ENCODE measurements at places on chromosomes 1 and 21. TPM values are rescaled to one million over a fixed set of nuclear protein-coding genes. Genes with fewer than 3 reads are reported as not detected.

GRCh38 chr1:151047591-151047924 is at the start of gene C1orf56:
TSS of gene C1orf56 (plus strand) at chr1:151047751. CDS start at chr1:151047848, 97 bp downstream.
- H3K27ac ChIP-seq = peak within 1 kb of the TSS; percentile 84
- peak; percentile 92 for DNase-seq
- H3K4me3 ChIP-seq = peak within 1 kb of the TSS; percentile 78
- H3K4me1 ChIP-seq = peaks cover 27% of the 10 kb centered on the region

- H3K4me1 ChIP-seq = no peaks in the 10 kb centered on the region
- H3K4me3 ChIP-seq = no peak overlapping the region
- DNase-seq = no peak
- no peaks in the 10 kb centered on the region for H3K27me3 ChIP-seq
- H3K36me3 ChIP-seq = no peaks in the 10 kb centered on the region
Measured at GRCh38 chr21:22791376-22791775, 1793.2 kb downstream of the NCAM2 start.

GRCh38 chr21:41302976-41303375 is 13.6 kb upstream of the FAM3B start:
- H3K27me3 ChIP-seq = no peaks in the 10 kb centered on the region
- H3K36me3 ChIP-seq = no peaks in the 10 kb centered on the region
- no peak for DNase-seq
- no peak overlapping the region for H3K4me3 ChIP-seq
- no peaks in the 10 kb centered on the region for H3K4me1 ChIP-seq

- H3K36me3 ChIP-seq = peaks cover 13% of the 10 kb centered on the region
- H3K4me1 ChIP-seq = peaks cover 39% of the 10 kb centered on the region
- H3K4me3 ChIP-seq = peak overlapping the region; percentile 82
- DNase-seq = no peak
- peak overlapping the region; percentile 71 for H3K27ac ChIP-seq
Measured at GRCh38 chr1:32334274-32334861, 1.7 kb downstream of the MARCKSL1 start.

- no peaks in the 10 kb centered on the region for H3K27me3 ChIP-seq
- no peaks in the 10 kb centered on the region for H3K4me1 ChIP-seq
- H3K36me3 ChIP-seq = no peaks in the 10 kb centered on the region
Measured at GRCh38 chr1:216015116-216015515, 408.1 kb downstream of the USH2A start.

DNA sequence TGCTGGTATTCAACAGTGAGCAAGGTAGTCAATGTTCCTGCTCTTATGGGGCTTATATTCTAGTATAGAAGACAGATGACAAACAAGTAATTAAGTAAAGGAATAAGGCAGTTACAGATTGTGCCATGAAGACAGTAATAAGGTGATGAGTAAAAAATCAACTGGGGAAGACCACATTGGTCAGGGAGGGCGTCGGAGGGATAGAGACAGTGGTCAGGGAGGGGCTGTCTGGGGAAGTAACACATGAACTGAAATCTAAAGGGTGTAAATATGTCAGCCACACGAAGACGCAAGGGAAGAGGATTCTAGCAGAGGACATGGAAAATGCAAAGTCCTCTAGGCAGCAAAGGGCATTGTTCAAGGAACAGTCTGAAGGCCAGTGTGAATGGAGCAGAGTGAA is 10.1 kb downstream of the IL12RB2 start:
- no peak for DNase-seq
- no peaks in the 10 kb centered on the region for H3K27me3 ChIP-seq
- H3K27ac ChIP-seq = no peak overlapping the region

DNA sequence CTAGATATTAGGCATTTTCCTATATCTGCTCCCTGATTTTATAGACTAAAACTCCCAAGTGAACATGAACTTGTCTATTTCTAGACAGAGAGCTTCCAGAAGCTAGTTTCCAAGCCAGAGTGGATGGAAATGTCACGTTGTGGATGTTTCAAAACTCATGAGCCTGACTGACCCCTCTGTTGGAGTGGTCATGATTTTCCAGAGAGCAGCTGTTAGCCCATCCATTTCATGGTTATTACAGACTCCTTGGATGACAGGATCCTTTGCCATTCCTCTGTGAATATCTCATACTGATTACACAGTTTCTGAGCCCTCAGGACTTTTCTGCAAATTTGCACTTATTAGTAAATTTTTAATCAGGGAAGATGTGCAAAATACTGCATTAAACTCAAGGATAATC is 76.8 kb upstream of the ATF3 start:
- no peaks in the 10 kb centered on the region for H3K36me3 ChIP-seq
- DNase-seq = peak; percentile 37
- H3K4me3 ChIP-seq = no peak overlapping the region
- no peak overlapping the region for H3K27ac ChIP-seq
- no peaks in the 10 kb centered on the region for H3K4me1 ChIP-seq

- H3K27me3 ChIP-seq = no peaks in the 10 kb centered on the region
- H3K4me3 ChIP-seq = peak within 1 kb of the TSS; percentile 81
- peak within 1 kb of the TSS; percentile 98 for H3K27ac ChIP-seq
- H3K36me3 ChIP-seq = no peaks in the 10 kb centered on the region
Measured at GRCh38 chr1:235327559-235328270, at the start of gene ARID4B. TSS of gene ARID4B (minus strand) at chr1:235328179. CDS start at chr1:235326919, 1,260 bp downstream.

DNA sequence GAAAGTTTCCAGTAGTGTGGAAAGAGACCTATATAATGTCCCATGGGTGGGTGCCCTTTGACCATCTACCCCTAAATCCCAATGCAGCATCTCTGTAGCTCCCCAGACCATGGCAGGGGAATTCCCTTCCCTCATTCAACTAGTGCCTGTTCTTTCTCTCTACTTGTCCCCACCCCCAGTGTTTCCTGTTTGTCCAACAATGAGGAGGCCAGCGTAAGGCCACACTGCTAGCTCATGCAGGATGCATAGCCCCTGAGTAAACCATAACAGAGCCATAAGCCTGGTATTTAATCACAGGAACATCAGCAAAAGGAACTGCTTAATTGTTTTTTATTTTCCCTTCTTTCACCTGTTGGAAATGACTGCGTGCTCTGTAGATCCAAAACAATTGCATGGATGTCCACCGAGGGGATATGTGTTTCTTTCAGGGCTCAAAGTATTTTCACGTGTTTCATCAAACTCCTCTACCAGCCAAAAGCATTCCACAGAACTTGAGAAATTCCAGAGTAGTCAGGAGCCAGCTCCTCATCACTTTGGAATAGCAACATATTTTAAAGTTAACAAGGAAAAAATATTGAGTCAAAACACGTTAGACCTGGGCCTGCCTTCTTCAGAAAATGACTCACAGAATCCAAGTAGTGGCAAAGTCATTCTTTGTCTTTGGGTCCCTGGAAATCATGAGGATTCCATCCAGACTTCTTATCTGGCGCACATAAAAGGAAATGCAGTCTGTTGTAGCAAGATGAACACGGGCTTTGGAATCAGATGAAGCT is 162.5 kb upstream of the SGIP1 start:
- peaks cover 11% of the 10 kb centered on the region for H3K4me1 ChIP-seq
- H3K27ac ChIP-seq = peak overlapping the region; percentile 46
- DNase-seq = no peak
- peaks cover 7% of the 10 kb centered on the region for H3K36me3 ChIP-seq
- no peak overlapping the region for H3K4me3 ChIP-seq

DNA sequence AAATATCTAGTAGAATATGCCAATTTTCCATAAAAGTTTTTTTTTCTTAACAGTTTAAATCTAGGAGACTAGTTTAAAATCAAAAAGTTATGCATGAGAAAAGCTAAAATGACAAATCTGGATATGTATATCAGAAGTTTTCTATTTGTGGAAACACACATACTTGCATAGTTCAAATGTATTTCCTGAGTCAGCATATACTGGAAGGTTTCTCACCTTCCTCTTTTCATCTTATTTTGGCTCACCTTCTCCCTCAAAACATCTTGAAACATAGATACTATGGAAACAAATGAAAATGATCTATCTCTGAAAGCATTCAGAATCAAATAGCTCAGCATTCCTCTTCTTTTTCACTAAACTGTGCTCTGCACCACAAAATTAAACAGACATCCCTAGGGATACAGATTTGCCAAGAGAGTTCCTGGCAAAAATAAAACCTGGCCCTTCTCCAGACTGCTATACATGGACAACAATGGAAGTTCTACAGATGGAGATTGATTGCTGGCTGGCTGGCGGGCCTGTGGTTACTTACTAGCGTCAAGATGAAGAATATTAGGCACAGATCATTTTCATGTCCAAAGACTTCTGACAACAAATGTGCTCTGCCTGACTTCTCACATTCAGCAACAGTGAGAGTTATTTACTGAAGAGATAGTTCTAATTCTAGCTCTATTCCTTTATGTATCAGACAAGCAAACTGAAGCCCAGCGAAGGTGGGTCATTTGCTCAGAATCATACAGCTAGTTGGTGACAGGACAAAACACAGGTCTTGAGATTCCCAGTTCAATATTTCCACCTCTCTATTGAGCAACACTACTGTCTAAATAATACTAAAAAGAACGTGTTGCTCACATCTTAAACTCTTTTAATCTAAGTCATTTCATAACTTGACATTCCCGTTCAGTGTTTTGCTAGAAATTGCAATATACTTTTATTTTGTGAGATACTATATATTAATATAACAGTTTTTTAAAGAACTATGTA is 26.6 kb downstream of the DIPK1A start:
- no peaks in the 10 kb centered on the region for H3K27me3 ChIP-seq
- H3K4me3 ChIP-seq = peak overlapping the region; percentile 11
- DNase-seq = no peak
- peak overlapping the region; percentile 77 for H3K27ac ChIP-seq

DNA sequence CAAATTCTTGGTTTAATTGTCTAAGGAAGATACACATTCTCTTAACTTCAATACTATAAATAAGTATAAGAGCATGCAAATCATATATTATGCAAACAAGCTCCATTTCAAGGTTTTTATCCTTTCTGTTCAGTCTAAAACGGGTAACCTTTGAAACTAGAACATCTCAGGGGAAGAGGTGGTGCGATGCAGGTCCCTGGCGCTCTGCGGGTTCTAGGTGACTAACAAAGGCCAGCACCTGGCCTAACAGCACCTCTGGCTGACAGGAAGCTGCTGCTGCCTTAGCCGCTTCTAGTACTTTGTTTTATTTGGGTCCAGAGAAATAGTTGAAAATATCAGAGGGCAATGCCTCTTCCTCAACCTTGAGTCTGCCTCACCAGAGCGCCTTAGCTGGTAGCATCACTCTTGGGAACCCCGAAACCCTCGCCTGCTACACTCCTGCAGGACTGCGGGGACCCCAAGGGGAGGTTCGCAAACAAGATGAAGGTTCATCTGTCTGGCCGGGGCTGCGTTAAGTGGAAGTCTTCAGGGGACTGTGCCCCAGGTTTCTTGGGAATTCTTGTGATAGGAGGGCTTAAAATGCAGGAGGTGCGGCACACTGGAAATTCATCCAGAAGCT is 45.5 kb downstream of the PRDM15 start:
- H3K4me1 ChIP-seq = no peaks in the 10 kb centered on the region
- H3K36me3 ChIP-seq = peaks cover 58% of the 10 kb centered on the region
- DNase-seq = no peak
- no peak overlapping the region for H3K4me3 ChIP-seq

DNA sequence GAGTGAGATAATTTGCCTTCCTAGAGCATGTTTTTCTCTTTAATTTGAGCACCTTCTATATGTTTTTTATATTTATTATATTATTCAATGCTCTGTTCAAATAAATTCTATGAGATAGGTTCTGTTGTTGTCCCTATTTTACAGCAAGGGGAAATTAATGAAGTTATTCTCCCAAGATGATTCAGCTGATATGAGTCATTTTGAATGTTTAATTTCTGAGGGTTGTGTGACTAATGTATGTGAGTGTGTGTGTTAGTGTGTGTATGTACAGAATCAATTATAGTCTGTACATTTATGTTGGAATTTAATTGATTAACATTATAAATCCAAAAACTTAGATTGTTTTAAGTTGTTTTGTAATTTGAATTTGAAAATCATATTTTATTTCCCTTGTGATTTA is 1536.7 kb upstream of the B3GALT2 start:
- no peak for DNase-seq
- no peaks in the 10 kb centered on the region for H3K27me3 ChIP-seq
- H3K27ac ChIP-seq = no peak overlapping the region
- no peaks in the 10 kb centered on the region for H3K4me1 ChIP-seq
- no peaks in the 10 kb centered on the region for H3K36me3 ChIP-seq
- H3K4me3 ChIP-seq = no peak overlapping the region

DNA sequence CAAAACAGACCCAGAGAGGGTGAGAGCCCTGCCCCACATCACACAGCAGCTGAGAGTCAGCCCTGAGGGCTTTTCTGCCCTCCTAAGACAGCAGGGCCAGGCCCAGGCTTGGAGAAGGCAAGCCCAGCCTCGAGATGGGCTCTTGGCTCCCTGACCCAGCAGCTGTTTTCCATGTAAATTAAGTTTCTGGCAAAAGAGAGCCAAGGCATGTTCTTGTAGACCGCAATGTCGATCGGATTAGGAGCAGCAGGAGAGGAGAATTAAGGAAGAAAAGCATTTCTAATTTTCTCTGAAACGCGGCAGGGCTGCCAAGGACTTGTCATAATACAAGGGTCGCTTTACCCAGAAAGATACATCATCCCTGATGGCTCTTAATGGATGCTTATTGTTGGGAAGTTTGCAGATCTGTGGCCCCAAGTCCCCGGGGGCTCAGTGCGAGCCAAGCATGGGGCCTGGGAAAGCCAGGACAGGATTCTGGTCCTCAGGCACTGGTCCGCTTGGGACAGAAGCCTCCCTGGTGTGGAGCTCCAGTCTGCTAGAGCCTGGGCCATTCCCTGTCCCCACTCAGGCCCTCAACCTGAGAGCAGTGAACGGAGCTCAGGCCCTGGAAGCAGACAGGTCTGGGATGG is 62.8 kb downstream of the DMRTB1 start:
- H3K27ac ChIP-seq = no peak overlapping the region
- no peak overlapping the region for H3K4me3 ChIP-seq
- H3K36me3 ChIP-seq = no peaks in the 10 kb centered on the region
- DNase-seq = no peak

GRCh38 chr21:38669186-38669585 is 136.5 kb upstream of the ETS2 start:
- H3K27me3 ChIP-seq = no peaks in the 10 kb centered on the region
- DNase-seq = no peak
- no peaks in the 10 kb centered on the region for H3K36me3 ChIP-seq
- no peak overlapping the region for H3K4me3 ChIP-seq
- H3K27ac ChIP-seq = no peak overlapping the region

DNA sequence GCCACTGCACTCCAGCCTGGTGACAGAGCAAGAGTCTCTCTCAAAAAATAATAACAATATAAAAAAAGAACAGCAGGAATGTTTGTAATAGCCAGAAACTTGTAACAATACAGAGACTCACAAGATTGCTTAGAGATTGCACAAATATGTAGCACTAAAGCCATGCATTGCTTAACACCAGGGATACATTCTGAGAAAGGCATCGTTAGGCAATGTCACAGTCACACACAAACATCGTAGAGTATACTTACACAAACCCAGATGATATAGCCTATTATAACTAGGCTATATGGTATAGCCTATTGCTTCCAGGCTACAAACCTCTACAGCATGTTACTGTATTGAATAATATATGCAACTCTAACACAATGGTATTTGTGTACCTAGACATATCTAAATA is 45.3 kb downstream of the GPATCH2 start:
- H3K27ac ChIP-seq = no peak overlapping the region
- no peaks in the 10 kb centered on the region for H3K27me3 ChIP-seq
- no peaks in the 10 kb centered on the region for H3K4me1 ChIP-seq
- no peak overlapping the region for H3K4me3 ChIP-seq
- H3K36me3 ChIP-seq = peaks cover 6% of the 10 kb centered on the region

Gene ARHGEF19
- 3.6 TPM for total RNA-seq

Gene TTC22
- under 0.01 TPM for total RNA-seq

Gene TRIM62
- 9.3 TPM for total RNA-seq

Gene ESRRG
- 5.4 TPM for total RNA-seq

Gene PCAT6
- not detected for total RNA-seq

Gene LYPD8
- total RNA-seq = not detected

Gene RPE65
- not detected for total RNA-seq

Gene KRTAP19-5
- not detected for total RNA-seq

Measured in esophagus muscularis mucosa (tissue), 4 donors.